ENCODE measurements at places on chromosomes 11 and 22.
A peak's percentile ranks its signal among the peaks of the same experiment; 100 is the strongest.

DNA sequence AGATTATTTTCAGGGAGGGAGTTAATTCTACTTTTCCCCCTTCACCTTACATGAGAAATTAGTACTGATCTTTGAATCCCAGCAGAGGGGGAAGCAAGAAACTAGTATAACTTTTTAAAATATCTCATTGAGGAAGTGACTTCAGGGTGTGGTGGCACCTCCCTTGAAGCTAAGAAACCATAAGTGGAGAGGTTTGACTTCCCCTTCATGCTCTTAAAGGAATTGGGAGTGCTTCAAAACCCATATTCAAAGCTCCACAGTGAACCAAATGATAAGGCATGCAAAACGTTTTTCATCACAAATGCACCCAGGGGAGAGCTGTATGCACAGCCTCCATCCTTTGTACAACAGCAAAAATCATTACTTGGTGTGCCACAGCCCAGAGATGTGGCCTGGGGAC is 540 bp downstream of the MS4A14 start:
- no peak for DNase-seq

DNA sequence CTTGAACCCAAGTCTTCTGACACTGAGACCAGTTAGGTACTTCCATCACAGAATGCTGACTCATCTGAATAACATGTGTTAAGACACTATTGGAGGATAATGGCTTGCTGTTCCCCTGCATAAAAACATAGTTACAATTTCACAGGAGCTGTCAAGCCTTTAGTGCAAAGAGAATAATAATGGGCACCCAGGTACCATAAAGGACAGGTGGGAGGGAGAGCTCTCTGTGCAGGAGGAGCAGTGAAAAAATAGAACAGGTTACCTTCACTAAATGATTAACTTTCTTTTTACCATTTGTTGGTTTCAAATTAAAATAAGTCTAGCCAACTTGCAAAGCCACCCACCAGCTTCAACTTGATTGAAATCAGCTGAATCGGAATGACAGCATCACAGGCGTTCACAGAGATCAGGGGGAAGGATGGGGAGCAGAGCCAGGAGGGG is 173.2 kb downstream of the DSCAML1 start:
- no peak for DNase-seq

- DNase-seq: peak; percentile 35
Observed at GRCh38 chr22:44645083-44645482, 56.9 kb upstream of the PRR5 start.

DNA sequence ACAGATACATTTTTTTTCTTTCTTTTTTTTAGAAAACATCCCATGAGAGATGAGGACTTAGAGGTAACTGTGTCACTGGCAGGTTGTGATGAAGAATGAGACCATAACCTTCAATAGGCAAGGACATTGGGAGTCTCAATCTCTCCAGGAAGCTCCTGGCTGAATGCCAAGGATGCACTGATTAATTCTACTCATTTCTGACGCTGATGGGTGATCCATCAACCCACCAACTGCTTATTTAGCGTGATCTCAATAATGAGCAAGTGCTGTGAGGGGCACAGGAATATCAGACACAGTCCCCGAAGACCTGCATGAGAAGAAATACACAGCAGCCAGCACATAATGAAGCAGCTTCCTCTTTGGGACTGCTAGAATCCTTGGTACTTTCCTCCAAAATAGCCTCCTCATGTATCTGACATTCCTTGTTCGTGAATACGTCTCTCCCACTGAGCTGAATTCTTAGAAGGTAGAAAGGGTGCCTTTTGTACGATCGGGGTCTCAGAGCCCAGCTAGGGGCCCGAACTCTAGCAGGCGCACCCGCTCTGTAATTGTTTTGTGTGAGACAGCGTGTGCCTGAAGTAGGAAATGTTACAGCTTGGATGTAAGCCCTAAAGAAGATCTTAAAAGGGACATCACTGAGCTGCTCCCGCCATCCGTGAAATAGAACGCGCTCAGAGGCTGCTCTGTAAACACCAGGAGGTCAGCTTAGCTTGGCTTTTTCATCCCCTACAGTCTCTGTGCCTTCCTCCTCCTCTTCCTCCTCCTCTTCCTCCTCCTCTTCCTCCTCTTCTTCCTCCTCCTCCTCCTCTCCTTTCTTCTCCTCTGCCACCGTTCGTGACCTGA is 7.2 kb downstream of the CLMP start:
- DNase-seq: no peak

- DNase-seq: peak; percentile 25
Observed at GRCh38 chr22:42437488-42438292, 5.5 kb upstream of the NFAM1 start.

DNA sequence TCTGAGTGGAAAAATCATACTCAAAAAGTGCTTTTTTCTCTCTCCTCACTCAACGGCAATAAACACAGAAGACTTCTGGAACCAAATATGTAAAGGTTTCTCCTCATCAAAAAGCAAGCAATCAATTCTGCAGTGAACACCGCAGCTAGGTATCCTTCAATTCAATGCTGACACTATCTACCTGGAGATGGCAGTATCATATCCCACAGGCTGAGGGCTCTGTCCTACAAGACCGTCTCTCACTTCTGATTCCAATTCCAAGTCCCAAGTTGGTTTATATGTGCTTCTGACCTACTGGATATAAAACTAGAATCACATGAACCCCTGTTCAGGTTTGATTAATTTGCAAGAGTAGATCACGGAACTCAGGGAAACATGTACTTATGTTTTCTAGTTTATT is 59.7 kb upstream of the LUZP2 start:
- no peak for DNase-seq

DNA sequence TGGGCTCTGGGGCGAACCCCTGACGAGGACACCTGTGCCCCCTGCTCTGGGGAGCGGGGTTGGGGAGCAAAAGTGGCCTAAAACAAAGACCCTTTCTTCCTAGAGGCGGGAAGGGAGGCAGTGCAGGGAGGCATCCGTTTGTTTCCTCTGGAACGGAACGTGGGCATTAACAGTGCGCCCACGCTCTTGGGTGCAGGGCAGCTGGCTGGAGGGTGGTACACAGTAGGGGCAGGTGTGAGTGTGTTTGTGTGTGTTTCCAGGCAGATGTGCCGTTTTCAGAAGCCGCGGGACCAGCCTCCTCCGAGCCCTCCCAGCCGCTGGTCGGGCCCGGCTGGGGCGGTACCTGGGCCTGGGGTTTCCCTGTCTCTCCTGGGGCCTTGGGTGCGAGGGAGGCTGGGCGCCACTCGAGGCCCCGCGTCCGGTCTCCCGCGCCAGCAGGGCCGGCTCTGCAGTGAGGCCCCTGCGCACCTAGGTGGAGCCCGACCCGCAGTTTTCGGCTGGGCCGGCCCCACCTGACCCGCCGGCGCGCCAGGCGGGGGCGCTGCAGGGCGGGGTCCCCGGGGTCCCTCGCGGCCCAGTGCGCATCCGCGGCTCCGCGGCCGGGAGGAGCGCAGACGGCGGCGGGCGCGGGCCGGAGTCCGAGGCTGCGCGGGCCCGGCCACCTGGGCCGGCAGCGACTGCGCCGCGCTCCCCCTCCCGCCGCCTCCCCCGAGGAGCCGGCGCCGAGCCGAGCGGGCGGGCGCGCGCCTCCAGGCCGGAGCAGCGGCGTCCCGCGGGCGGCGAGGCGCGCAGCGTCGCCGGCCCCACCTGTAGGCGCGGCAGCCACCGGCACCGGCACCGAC is 1252.7 kb downstream of the BRD1 start:
- DNase-seq: peak; percentile 61

DNA sequence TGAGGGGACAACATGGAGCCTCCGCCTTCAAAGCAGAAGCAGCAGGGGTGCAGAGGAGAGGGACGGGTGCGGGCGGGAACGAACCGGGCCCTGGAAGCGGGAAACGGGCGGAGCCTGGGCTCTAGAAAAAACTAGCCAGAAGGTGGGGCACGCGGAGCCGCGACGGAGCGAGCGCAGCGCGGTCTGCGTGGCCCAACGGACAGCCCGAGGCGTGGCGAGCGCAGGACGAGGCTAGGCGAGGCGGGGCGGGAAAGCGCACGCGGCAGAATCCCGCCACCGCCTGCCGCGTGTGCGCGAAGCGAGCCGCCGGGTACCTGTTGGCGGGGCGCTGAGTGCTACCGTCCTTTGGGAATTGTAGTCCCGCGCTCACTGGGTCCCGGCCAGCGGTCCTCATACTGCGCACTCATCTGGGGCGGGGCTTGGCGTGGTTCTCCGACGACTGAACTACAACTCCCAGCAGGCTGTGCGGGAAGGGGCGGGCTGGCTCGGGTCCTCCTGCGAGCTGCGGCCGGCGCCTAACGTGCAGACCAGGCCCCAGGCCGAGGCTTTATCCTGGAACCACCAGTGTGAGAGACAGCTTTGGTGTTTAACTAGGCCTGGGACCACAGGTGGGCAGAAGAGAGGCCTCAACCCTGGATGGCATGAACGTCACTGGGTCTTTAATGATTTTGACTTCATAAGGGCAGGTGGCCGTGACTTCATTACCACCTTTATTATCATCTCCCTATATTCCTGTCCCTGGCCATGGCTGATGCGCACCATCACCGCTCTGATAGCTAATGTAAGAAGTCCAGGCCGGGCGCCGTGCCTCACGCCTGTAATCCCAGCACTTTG is at the start of gene ATL3:
Gene ATL3, minus strand, starts transcription at position 55 of the 834 bp plus-strand sequence. Its CDS starts 41 bp downstream, at position 14.
- peak; percentile 94 for DNase-seq

DNA sequence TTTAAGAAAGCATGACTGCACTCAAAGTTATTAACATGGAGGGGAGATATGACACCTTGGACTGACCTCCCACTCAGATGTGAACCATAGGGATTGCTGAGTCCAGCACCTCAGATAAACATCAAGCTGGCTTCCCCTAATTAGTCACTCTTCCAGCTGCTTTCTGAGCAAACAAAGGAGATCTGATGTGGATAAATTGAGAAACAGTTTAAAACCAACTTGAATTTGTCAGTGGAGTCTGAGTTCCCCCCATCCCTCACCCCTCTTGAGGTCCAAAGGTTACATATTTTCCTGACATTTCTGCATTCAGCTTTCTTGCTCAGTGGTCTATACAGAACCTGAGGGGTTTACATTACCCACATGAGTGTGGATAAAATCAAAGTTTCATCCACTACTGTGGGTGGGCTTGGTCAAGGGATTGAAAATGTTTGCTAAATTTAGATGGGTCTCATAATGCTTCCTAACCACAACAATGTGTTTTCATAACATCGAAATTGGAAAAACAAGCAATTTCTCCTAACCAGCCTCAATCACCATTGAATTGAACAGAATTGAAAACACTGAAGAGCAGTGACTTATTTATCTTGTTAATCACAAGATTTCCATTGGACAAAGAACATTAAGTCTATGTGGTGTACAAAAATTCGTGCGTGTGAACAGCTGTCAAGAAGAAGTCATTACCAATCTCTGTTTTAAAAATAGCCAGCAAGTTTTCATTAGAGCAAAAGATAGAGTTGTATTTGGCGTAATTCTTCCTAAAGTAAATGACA is 292.3 kb downstream of the METTL15 start:
- DNase-seq: no peak

DNA sequence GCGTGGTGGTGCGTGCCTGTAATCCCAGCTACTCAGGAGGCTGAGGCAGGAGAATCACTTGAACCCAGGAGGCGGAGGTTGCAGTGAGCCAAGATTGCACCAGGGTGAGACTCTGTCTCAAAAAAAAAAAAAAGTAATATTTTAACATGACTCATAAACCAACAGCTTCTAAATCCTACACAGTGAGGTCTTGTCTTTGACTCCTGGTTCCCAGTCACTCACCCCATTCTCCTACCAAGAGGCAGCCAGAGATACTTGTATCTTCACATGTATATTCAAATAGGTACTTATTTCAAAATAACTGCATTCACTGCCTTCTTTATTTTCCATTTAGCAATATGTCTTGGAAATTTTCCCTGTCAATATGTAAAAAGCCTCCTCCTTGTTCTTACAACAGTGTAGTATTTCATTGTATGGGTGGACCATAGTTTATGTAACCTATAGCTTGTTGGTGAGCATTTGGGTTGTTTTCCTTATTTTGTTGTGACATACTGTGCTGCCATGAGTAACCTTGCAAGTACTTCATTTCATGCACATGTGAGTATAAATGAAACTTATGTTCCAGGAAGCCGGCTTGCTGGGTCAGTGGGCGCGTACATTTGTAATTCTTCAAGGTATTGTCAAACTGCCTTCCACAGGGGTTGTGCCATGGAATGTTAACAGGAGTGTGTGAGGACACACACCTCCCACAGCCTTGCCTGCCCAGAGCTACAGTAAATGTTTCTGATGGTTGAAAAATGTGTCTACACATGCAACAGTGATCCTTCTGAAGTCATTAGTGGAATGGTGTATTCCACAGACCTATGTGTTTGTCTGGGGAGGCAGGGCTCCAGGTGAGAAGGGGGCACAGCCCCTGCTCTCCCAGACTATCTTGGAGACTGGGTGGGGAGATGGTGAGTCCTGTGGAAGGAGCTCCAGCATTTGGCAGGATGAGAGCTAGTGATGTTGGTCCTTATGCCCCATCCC is 47.9 kb downstream of the OSBP2 start:
- DNase-seq: no peak

DNA sequence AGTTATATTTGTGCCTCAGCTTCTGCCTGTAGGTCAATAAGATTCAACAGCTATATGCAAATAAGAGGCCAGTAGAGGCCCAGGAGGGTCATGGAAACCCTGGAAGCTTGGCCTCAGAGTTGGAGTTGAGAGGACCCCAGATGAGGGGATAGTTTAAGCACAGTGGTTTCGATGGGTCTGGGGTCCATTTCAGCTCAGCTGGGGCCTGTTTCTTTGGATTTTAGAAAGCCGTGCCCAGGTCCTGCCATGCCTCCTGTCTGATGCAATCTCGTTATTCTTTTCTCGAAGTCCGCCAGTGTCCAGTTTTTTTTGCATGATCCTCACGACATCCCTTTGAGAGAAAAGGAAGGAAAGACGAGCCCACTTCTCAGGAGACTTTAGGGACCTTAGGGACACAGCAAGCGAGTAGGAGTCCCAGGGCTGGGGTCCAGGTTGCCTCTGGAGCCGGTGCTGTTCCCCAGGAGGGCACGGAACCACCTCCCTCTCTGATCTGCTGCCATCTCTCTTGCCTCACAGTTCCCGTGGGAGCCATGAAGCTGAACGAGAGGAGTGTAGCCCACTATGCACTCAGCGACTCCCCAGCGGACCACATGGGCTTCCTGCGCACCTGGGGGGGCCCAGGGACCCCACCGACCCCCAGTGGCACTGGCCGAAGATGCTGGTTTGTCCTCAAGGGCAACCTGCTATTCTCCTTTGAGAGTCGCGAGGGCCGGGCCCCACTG is 2.6 kb upstream of the SMDT1 start:
- DNase-seq: no peak

DNA sequence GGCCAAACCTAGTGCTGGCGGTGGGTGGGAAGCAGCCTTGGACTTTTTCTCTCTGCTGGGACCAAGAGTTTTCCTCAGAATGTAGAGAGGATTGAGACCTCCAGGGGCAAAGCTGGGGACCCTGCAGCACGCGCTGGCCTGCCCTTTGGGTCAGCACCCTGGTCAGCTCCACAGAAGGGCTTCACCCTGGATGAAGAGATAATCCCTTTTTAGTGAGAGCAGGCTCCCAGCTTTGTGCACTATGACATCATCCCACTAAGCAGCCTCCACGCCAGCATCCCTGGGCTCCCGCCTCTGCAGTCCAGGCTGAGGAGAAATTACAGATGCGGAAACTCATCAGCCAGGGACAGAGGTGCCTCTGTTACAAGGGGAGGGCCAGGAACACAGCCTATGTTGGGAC is 23.5 kb downstream of the DRICH1 start:
- no peak for DNase-seq

GRCh38 chr11:133966921-133967598 is 10.3 kb upstream of the IGSF9B start:
- DNase-seq: no peak

- no peak for DNase-seq
Observed at GRCh38 chr11:73838443-73839122, 38.1 kb downstream of the COA4 start.

GRCh38 chr11:64544616-64545296 is 46.3 kb upstream of the SLC22A12 start:
- DNase-seq: no peak

All from NCI-H2029 (cell line).